Substantia nigra (tissue), 51 donors: ENCODE measurements at places on chromosomes 7 and 10.

GRCh38 chr10:52750629-52751028, 22.0 kb downstream of the MBL2 start:
- no peak for DNase-seq

GRCh38 chr7:111029574-111030251, 61.2 kb upstream of the LRRN3 start:
- DNase-seq: no peak

DNA sequence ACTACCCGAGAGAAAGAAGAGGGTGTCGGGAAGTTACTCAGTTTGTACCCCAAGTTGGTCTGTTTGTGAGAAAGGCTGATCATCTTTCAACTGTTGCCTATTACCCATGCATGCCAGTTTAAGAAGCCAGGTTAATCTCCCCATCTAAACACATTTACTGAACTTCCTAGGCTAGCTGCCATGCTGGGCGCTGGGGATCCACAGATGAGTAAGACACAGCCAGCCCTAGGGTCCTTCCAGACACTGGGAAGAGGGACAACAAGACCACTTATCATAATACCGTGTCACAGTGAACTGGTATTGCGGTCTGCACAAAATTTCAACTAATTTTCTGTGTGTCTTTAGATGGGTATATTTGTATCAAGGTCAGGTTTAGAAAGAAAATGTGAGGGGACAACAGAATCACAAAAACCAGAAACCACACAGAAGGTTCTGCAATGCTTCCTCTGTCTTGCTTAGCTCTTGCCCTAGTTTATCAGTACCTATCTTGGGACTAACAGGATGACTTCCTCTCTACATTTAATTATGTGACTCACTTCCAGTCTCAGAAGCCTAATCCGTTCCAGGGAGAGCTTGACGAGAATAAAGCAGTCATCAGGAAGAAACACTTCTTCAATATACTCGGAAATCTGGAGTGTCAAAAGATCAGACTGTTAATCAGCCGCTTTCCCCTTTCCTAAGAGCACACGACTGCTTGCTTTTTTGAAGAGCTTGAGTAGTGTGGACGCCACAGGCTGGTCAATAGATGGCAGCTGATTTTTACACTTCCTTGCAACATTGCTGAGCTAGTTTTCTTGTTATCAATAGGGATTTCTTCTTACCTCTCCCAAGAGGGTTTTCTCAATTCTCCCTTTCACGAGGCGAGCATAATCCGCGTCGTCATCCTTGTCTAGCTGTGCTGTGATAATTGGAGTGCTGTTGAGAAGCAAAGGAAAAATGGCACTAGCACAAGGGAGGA, 45.7 kb downstream of the POLR3A start:
- no peak for DNase-seq

- DNase-seq: no peak
These were observed 5.3 kb downstream of the CYP26C1 start for GRCh38 chr10:93065675-93066543.

DNA sequence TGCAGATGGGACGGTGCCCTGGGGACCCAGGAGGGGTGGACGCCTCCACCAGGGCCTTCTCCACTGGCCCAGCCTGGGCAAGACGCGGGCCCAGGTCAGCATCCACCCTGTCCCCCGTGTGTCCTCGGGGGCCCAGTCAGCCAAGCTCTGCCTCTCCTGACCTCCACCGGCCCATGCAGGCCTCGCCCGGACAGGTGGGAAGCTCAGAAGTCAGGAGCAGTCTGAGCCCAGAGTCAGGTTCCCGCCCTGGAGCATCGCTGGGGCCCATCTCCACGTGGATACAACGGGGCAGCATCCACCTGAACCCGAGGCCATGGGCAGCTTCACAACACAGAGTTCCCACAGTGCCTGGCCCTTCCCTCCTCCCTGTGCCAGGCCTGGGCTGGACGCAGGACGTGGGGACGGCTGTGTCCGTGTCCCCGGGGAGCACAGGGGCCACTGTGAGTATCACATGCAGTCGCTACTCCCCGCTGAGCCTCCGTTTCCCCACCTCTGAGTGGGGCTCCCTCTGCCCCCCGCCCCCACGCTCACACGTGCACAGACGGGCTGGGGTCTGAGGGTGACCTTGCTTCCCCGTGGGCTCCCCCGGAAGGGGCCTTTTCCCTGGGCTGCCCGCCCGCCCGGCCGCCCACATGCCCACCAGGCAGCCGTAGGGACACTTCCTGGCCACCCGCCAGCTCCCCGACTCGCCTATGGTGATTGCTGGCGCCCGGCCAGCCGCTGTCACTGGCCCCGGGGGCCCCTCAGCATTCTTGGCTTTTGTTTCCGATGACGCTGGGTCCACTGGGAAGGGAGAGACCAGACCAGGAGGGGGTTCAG, 64.3 kb downstream of the PDGFA start:
- DNase-seq: no peak

- no peak for DNase-seq
These were observed 638 bp downstream of the IQCE start for GRCh38 chr7:2559283-2559950.

DNA sequence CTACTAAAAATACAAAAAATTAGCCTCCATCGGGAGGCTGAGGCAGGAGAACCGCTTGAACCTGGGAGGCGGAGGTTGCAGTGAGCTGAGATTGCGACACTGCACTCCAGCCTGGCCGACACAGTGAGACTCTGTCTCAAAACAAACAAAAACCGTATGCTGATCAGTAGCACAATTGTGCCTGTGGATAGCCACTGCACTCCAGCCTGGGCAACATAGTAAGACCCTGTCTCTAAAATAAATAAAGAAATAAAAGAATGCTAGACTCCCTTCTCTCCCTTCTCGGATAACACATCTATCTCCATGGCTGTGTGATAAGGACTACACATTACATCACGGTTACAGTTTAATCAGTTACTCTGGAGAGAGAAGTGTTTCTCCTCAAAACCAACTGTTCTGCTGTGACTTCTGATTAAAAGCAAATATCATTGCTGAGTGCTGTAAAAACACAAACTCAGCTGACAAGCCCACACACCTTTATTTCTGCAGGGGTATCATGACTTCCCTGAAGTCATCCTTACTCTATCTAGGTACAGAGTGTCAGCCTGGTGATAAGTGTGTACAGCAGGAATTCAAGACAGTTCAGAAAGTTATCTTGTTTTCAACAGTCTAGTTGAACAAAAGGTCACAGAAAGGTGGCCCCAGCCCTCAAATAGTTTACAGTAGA, 5.3 kb upstream of the ARHGAP19 start:
- DNase-seq: no peak

GRCh38 chr10:63241841-63242281, 108.7 kb downstream of the NRBF2 start:
- no peak for DNase-seq

DNA sequence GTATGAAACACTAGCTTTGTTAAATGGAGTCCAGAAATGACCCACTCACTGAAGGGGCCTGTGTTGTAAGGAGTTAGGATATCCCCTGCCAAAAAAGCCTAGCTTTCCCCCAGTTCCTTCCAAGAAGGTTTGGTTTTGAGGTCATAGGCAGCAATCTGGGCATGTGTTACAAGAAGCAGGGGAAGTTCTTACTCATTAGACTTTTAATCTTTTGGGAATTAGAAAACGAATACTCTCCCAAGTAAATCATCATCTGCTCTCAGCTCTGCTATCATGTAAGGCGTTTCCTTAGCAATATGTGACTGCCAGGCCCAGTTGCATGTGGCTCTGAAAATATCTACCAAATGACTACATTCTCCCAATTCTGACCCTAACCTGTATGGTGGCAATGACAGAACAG, 3.7 kb downstream of the NOD1 start:
- no peak for DNase-seq

DNA sequence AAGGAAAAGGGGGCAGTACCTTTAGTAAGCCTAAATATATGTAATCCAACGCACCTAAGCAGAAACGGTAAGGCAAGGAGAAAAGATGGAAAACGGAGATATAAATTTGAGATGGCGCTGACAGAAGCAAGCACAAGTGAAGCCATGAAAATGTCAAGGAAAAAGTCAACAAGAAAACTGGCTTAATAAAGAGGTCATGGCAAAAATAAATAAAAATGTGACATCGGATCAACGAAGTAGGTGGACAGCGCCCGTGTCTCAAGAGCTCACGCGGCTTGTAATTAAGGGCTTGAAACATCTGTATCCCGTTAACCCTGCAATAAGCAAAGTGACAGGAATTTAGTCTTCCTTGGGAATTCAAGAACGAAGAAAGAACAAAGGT, 611 bp downstream of the NDUFA5 start:
- DNase-seq: no peak

DNA sequence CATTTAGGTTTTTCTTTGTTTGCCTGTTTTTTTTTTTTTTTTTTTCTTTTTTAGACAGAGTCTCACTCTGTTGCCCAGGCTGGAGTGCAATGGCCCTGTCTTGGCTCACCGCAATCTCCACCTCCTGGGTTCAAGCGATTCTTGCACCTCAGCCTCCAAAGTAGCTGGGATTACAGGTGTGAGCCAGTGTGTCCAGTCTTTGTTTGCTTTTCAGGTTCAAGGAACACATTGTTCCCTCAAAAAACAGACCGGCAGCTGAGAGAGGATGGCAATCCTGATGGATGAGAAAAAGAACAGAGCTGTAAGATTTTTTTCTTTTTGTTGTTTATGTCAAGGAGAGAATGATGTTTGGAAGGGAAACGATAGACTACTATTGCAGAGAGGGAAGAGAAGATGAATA, 23.3 kb upstream of the RHOBTB1 start:
- no peak for DNase-seq

DNA sequence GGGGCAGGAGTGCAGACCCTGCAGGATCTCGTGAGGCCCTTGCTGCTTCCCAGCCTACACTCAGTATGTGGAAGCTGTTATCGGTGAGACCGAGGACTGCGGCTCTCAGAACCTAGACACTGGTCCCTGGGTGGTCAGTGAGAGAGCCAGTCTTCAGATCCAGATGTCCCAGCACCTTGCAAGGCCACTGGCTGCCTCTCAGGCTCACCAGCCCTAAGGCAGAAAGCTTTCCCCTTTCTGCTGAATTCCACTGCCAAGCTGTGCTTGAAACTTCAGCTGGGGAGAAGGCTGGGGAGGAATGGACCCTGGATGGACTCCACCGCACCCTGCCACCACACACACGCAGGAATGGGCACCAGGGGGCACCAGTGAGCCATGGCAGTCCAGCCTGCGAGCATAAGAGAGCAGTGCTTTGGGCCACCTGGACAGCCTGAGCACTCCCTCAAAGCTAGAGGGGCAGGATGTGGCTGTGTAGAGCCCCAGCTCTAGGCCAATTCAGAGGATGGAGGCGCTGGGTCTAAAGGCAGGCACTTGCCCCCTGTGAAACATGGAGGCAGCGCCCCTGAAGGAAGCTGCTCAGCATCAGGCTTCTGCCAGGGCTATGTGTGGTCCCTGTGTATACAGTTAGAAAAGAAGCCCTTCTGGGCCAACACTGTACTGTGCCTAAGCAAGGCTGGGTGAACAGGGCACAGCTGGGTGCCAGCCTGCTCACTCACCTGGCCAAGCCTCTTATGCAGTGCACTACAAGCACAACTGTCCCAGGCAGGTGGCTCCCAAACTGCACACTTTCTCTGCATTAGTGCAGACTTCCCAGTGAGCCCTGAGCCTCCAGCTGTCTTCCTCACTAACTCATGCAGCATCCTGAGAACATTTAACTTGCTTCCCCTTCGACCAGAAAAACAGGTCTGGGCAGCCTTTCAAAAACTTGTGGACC, 21.6 kb downstream of the TMEM72 start:
- DNase-seq: no peak

GRCh38 chr7:143406002-143406357, 2.7 kb downstream of the EPHA1 start:
- DNase-seq: no peak

DNA sequence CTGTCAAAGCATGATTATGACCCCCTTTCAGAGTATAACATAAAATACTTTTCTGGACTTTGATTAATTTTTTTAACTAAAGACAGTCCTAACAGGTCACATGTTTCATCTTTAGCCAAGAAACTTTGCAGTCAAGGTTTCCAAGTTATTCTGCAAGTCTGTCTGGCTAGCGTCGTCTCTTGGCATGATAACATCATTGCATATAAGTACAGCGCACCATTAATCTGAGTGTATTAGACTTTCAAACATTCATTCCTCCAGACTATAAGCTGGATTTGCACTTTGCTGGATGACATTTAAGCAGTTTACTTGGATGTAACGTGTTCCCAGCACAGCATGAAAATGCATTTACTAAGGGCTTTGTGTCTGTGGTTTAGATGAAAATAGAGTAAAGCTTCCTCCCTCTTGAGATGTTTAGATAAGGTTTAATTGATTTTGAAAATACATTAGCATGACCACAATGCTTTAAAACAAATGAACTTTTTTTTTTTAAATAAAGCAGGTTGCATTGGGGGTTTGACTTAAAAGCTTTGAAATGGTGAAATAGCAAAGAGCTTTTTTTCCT, 349.0 kb upstream of the MTPN start:
- no peak for DNase-seq
